Activated CD4-positive, alpha-beta T cell treated with anti-CD3 and anti-CD28 coated beads, Interleukin-2, amount 50 U/mL, for 24 hours (primary cell): ENCODE measurements at places on chromosomes 4 and X.

GRCh38 chr4:145058256-145058655 is 39.7 kb downstream of the ANAPC10 start:
- DNase-seq, result no peak

- no peak for DNase-seq
Measured at GRCh38 chr4:188383180-188383579, 243.9 kb downstream of the TRIML1 start.

DNA sequence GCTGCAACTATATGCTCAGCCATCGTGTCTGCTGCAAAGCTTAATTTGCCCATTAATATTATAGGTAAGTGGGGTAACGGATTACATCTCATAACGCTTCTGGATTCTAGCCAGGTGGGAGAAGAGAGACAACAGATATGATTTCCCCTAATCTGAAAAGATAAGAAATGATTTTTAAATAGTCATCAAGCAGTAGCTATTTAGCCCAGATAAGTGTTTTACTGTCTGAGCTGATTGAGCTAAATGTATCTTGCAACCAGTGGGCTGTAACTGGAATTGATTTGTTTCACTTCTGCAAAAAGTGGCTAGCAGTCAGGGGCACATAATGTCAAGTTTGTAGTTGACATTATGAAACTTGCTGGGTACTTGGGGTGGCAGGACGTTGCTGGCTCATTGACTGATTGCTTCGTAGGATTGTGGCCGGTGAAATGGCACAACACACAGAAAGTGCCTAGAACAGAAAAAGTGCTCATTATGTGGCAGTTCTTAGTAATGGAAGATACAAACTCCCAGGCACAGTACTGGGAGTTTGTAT is 18.5 kb downstream of the LAP3 start:
- no peak for DNase-seq

GRCh38 chrX:68934922-68935321 is 106.1 kb downstream of the EFNB1 start:
- no peak for DNase-seq

DNA sequence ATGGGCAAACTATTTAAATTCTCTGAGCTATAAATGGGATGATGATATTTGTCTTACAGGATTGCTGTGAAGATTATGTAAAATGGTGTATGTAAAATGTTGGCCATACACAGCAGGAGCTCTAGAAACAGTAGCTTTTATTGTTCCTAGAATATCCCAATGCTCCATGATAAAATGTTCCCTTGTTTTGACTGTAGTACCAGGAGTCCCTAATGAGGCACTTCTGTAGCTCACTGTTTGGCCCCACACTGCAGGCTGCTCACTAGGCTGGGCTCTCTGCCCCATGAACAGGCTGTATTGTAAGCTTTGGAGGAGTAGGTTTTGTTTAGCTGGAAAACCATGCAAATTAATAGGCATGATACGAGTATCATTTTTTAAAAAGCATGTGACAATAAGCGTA is 3.3 kb upstream of the FGA start:
- no peak for DNase-seq

- DNase-seq, result no peak
Measured at GRCh38 chrX:7941390-7942042, 14.3 kb upstream of the PNPLA4 start.
